ENCODE measurements at places on chromosomes 3 and 15.

- DNase-seq: no peak
These were observed 432.2 kb upstream of the LMCD1 start for GRCh38 chr3:8069471-8069870.

DNA sequence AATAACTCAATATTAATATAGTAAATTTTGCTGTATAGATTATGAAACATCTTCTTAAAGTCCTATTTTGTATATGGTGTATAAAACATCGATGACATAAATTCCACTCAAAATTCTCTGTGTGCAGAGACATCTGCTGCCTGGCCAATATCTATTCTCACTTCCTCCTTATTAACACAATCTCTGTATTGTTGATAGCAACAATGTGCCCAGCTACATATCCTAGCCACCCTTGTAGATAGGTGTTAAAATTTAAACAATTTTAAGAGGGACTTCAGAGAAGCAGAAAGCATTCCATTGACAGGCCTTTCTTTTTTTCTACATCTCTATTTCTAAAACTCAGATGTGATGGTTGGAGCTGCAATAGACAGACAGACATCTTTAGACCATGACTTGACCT, 72.3 kb downstream of the FGF12 start:
- DNase-seq: no peak

DNA sequence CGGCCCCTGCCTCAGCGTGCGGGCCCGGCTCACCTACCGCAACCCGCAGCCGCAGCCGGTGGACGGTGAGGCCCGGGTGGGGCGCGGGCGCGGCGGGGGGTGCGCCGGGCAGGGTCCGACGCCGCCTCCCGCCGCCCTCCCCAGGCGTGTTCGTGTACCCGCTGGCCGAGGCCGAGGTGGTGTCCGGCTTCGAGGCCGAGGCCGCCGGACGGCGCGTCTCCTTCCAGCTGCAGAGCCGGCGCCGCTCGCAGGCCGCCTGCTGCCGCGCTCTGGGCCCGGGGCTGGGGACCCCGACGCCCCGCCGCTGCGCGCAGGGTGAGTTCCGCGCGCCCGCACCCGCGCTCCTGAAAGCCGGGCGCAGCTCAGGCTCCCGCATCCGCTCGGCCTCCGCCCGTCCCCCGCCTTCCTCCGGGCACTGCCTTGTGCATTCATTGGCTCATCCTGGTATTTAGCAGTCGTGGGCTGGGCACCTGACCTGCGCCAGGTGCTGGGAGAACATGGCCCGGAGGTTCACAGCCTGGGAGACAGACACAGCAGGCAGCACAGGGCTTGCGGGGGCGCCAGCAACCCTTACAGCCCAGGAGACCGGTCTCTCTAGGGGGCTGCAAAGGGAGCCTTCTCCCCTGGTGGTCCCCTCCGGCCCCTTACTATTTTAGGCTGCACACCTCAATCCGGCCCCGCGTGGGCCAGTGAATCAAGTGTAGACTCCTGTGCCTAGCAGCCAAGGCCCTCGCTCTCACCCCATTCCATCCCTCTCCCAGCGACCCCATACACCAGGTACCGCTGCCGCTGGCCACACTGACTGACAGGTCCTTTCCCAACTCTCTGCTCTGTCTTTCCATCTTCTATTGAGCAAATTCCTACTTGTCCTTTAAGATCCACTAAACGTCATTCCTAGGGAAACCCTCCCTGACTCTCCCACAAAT, 1.5 kb downstream of the VWA5B2 start:
- DNase-seq: no peak

DNA sequence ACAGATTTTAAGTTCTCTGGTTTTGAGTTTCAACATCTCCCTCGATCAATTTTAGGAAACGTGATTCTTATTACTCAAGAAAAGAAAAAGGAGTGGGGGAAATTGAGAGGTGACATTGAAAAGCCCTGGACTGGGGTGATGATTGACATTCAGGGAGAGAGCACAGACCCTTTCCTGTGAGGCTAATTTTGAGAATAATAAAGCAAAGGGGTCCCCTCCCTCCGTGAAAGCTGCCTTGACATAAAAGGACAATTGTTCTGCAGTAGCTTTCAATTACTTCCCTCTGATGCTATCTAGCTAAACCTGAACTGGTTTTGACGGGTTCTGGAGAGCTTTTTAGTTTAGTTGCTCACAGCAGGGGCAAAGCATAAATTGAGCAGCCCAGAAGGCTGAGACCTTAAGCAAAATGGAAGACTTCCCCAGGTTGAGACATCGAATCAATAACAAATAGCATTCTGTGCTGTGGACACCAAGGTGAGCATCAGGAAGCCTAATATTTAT, 14.4 kb upstream of the CMTM8 start:
- DNase-seq: no peak

GRCh38 chr3:153254361-153254760, 92.3 kb downstream of the RAP2B start:
- DNase-seq: no peak

GRCh38 chr3:77348244-77348855, 308.5 kb downstream of the ROBO2 start:
- DNase-seq: no peak

DNA sequence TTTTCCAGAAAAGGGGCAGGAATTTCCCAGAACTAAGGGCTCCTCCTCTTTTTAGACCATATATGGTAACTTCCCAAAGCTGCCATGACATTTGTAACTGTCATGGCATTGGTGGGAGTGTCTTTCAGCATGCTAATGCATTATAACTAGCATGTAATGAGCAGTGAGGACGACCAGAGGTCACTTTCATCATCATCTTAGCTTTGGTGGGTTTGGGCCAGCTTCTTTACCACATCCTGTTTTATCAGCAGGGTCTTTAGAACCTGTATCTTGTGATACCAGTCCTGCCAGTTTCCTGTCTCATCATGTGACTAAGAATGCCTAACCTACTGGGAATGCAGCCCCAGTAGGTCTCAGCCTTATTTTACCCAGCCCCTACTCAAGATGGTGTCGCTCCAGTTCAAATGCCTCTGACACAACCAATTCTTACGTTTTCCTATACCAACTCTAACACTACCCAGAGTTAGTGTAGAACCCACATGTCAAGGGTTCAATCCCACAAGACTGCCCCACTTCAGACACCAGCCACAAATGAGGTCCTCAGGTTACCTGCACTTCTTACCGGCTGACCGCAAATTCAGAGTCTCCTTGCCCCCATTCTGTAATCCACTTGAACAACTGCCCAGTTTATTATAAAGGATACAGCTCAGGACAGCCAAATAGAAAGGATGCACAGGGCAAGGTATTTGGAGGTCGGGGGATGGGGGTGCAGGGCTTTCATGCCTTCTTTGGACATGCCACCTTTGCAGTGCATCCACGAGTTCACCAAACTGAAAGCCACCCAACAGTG, 17.7 kb downstream of the FOXB1 start:
- no peak for DNase-seq

GRCh38 chr3:149599236-149599635, 58.6 kb downstream of the WWTR1 start:
- no peak for DNase-seq

- DNase-seq: no peak
These were observed 180.6 kb downstream of the EPHA6 start for GRCh38 chr3:96994988-96995387.

- no peak for DNase-seq
These were observed 424.1 kb upstream of the THBS1 start for GRCh38 chr15:39156646-39157250.

DNA sequence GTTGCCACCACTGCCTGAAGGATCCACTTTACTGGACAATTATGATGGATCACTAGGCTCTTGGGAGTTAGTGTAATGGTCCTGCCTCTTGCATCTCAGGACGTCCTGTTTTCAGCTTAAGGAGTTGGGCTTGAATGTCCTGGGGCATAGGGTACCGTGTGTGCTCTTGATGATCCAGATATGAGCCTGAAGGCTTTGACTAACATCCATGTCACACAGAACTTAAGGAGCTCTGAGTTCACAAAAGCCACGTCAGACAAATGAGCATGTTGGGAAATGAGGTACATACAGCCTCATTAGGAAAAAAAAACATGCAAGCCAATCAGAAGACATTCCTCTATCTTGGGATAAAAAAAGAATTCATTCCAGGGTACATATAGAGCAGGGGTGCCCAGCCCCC, 40.8 kb downstream of the CA12 start:
- DNase-seq: no peak

GRCh38 chr3:183151821-183152351, 10.6 kb downstream of the LAMP3 start:
- no peak for DNase-seq

DNA sequence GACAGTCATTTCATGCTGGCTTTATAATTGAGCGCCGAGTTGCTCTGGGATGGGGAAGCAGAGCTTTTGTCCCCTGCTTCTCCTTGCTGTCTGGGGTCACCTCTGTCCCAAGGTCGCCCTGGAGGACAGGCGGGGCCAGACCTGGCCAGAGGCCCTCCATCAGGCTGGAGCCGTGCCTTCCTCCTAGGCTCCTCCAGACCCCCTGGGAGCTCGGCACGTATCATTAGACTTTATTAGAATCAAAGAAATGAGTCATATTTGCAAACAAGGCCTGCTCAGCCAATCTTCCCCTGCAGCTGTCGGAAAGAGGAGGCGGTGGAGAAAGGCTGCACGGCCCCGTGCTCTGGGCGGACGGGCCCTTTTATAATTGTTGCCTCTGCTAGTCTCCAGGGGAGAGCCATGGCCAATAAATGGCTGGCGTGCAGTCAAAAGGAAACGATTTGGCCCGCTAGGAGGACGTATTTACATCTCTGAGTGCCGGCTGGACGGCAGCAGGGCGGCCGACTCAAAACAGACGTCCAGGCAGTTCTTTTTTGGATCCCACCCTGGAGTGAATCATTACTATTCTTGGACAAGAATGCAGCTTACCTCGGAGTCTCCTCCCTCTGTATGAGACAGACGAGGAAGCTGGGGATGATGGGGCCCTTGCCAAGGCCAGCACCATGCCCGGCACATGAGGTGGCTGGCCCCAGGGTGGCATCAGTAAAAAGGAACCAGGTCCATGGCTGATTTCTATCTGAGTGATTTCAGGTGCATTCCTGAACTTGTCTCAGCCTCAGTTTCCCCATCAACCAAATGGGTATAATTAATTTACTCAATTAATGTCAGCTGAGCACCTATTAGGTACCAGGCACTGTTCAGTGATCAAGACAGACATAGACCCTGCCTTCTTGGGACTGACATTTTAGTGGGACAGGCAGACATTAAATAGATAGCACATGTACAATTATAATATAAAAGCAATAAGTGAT, 50.6 kb downstream of the SLC6A6 start:
- no peak for DNase-seq

DNA sequence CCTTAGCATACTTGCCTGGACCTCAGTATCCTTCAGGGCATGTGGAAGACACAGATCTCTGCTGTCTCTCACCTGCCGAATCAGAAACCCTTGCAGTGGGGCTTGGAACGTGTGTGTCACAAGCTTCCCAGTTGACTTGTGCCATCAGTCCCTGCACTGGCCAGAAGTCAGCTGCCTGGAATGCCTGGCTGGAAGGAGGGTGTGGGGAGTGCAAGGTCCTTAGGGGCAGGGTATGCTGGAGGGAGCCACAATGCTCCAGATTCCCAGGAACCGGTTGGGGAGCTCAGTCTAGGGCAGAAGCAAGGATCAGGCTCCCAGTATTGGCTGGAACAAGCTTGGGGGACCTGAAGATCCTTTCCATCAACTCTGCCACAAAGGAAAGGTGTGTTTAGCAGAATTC, 27.1 kb downstream of the SPSB4 start:
- DNase-seq: no peak

DNA sequence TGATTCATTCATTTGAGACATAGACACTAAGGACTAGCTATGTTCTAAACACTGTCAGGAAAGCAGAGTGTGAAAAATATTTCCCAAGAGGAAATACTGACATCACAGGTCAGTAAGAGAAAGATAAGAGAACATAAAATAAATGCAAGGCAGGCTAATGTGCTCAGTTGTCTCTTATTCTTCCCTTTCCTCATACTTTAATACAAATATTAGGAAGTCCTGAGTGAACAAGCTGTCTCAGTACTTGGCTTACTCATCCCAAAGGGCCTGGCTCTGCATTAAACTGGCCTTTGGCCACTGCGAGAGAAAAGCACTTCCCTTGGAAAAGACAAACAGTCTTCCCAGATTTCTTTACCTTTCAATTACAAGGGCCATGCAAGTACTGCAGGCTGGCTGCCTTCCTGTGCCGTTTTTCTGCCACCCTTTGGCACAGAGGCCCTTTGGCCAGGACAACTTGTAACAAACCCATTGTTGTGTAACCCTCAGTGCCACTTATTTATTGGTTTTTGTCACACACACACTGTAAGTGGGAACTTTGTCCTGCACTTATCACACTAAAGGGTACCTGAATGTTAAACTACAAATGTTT, 31.7 kb downstream of the EDC3 start:
- DNase-seq: no peak

DNA sequence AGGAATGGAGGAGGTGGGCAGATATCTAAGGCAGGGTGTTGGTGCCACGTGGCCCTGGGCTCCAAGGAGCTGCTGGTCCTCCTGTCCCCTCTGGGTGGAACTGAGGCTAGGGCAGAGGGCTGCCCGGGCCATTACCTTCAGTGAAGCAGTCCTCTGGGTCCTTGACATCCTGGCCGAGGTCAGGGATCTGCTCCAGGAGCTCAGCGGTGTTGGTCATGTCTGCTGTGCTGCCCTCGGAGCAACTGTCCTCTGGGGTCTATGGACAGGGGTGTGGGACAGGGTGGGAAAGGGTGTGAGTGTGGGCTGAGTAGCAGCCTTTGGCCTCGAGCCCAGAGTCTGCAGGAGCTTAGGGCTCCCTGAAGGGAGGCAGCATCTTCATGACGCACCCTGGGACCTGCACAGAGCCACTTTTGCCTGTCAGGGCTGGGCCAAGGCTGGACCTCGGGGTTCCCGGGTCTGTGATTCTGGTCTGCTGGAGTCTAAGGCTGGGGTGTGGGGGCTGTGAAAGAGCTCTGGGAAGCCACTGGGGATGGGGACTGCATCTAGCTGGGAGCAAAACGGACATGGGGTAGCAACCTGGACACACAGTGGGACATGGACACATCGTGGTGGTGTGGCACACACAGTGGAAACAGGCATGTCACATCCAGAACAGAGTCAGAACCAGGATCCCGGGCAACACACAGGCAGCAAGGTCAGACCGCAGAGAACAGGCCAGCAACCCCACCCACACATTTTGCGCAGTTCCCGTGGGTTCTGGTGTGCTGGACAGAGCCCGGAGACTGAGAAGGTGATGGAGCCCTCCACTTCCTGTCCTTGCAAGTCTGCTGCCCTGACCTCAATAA, 72.7 kb downstream of the SCN5A start:
- DNase-seq: no peak

DNA sequence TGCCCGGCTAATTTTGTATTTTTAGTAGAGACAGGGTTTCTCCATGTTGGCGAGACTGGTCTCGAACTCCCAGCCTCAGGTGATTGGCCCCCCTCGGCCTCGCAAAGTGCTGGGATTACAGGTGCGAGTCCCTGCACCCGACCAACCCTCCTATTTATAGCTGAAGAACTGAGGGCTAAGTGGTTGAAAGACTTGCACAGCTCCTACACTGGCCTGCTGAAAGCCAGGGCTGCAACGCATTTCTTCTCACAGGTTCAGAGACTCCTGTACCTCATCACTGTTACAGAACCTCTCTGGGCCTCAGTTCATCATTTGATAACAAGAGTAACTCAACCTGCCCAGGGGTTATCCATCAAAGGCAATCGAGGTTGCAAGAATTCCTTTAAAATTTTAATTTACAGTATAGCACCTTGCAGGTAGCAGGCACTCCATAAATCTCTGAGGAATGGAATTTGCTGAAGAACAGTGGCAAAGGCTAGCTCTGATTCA, 626.5 kb upstream of the TBL1XR1 start:
- DNase-seq: no peak
